ENCODE measurements at places on chromosomes 11 and 22.

DNA sequence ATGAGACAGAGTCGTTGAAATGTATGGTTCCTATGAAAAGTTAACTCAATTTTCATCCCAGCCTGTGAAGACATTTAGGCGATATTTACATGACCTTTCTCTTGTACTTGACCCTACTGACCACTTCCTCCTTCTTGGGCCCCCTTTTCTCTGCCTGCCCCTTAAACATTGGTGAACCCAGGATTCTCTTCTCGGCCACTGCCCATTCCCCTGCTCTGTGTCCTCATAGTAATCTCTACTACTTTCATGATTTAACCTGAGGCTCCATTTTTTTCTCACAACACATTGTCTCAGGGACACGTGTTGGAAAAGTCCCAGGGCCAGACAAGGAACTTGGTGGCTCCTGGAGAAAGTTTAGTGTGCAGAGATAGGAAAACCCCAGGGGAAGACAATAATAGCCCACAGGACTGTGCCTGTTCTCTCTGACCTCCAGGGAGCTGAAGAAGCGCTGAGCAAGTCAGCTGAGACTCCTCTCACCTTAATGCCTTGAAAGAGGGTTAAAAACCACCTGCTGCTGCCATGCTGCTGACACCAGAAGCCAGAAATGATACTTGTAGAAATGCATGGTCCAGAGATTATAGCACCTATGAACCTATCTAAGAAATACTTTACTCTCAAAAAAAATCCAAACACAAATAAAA, 42.5 kb upstream of the SPATA19 start:
- DNase-seq = no peak

DNA sequence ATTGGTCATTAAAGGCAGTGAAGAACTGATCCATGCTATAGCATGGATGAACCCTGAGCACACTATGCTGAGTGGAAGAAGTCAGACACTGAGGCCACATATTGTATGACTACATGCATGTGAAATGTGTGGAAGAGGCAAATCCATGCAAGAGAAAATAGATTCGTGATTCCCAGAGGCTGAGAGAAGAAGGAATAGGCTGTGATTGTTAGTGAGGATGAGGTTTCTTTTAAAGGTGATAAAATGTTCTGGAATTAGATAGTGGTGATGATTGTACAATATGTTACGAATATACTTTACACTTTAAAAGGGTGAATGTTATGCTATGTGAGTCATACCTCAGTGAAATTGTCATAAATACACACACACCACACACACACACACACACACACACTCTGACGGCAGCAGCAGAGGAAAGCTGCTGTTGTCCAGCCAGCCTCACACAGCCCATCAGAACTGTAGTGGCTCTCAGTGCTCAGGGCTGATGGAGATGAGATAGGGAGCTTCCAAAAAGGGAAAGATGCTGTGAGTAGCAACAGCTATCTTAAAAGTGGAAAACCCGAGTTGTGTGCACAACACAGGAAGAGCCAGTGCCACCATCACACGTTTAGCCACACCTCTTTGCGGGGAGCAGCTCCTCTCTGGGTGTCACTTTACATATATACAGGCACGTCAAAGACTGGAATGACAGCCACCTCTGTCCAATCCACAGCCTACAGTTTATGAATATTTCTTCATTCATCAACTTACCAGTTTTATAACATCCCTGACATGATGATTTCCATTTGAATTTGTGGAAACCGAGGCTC, 153.0 kb downstream of the SPATA19 start:
- DNase-seq = no peak

DNA sequence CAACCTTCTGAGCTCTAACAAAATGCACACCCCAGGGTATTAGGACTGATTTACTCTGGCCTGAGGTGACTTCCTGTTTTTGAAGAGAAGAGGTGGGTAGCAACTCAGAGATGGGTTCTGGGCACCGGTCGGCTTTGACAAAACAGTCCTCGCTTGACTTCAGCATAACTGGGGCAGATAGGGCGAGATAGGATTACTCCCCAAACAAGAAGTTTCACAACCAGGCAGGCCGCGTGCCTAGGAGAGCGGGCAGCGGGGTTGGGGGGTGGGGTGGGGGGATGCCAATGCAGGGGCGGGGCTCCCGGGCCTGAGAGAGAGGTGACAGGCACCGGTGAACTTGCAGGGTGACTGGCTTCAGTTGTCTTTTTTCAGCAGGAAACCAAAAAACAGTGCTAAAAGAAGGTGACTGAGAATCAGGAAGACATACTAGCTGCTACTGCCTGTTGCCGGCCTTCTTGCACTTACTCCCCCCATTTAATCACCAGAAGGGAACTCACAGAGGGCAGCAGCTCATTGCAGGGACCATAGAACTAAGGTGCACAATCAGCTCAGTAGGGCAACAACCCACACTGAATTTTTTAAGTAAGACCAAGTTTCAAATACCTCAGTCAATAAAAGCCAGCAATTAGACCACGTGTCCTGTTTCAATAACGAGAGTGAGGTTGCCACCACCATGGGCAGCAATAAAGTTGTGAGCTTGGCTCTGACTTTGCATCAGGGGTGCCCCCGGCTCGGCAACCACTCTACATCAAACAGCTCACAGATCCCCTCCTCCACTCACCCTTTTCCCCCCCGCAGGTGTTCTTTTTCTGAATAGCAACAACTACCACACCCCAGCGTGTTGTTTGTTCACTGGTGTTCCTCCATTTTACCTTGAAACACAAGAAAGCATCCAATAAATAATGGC, 37.2 kb upstream of the ETS1 start:
- DNase-seq = no peak

DNA sequence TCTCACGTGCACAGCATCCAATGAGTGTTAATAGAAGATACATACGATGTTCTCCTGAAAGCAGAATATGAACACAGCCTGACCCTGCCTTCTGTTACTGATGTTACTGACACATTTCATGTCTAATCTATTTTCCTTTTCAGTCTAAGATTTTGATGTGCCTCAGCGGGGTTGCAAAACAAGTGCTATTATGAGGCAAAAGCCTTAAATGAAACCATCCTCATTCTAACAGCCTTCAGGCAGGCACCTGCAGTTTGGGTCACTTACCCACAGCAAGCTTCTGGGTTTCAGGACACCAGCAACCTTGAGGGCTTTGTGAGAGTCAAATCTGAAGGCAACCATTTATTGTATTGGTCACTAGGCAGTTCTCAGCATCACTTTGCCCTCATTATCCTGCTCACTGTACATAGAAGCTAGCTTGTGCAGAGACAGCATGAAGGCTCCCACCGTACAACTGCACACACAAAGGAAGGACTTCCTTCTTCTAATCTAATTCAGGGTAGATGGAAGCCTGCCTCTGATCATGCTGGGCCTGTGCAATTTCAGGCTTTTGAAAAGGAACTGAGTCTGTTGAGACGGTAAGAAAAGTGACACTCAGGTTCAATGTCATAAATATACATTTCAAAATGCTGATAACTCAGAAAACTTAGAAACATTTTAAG, 183.2 kb upstream of the PITPNB start:
- DNase-seq = no peak

DNA sequence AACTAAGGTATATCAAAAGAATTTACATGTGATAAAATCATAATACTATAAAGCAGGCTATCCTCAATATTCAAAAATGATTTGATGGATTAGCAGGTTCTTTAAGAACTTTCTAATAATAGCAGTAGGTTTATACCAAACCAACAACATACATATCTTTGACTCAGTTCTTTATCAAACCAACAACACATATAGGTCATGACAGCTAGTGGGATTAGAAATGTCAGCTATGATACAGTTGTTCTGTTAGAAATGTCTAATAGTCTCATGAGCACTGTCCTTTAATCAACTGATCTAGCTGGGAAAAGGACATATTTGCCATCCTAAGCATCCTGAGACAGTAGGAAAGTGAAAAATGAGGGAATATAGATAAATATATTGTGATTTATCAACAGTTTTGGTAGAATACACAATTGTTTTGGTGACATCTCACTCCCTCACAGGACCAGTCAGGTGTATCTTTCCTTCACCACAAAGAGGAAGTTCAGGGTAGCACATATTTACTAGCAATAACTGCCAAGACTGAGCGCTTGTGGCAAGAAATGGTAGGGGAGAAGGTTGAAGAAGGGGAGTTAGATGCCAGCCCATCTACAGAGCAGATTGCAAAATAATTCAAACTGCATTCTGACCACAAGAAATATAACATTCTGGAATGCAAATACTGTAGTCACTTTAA, 90.8 kb upstream of the APOA1 start:
- DNase-seq = no peak

- DNase-seq = peak; percentile 35
Observed at GRCh38 chr11:3865388-3866193, 10.1 kb downstream of the STIM1 start.

DNA sequence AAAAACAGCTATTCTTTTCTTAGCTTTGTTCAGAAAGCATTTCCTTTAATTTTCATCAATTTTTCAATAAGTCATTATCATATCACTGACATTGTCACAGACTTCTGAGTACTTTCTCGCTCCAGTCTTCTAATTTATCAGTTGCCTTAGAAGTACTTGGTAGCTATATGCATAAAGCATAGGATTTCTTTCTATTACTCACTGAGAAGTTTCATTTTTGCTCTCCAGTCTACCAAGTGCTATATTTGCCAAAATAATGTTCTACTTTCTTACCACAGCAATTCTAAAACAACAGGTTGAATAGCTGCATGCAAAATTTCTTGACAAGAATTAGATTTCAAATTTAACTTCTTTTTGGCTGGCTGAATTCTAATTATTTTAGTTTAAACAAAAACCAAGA, 116.3 kb downstream of the STK33 start:
- DNase-seq = no peak

GRCh38 chr11:108148556-108148955, 27.2 kb downstream of the ACAT1 start:
- no peak for DNase-seq

- no peak for DNase-seq
Observed at GRCh38 chr11:80214413-80214812, 773.6 kb upstream of the TENM4 start.

GRCh38 chr11:68775951-68776388, 24.6 kb upstream of the TESMIN start:
- no peak for DNase-seq

GRCh38 chr11:47186076-47186699, at the start of gene PACSIN3:
PACSIN3 (minus strand) TSS chr11:47186434; CDS start chr11:47182727, 3,707 bp downstream.
- DNase-seq = no peak

GRCh38 chr11:62707277-62707861, at the start of the genes BSCL2 and GNG3:
BSCL2 (minus strand) TSS chr11:62707424; CDS start chr11:62707195, 229 bp downstream.
GNG3 (plus strand) TSS chr11:62707676; CDS start chr11:62708296, 620 bp downstream.
- DNase-seq = peak; percentile 43

GRCh38 chr11:119359365-119360214, 13.1 kb upstream of the MFRP start:
- no peak for DNase-seq

- DNase-seq = no peak
Observed at GRCh38 chr11:118115048-118115447, 28.3 kb upstream of the SMIM35 start.

GRCh38 chr22:46513908-46514550, 23.4 kb downstream of the CELSR1 start:
- DNase-seq = no peak

- DNase-seq = no peak
Observed at GRCh38 chr11:111944139-111944538, 7.0 kb downstream of the DIXDC1 start.

DNA sequence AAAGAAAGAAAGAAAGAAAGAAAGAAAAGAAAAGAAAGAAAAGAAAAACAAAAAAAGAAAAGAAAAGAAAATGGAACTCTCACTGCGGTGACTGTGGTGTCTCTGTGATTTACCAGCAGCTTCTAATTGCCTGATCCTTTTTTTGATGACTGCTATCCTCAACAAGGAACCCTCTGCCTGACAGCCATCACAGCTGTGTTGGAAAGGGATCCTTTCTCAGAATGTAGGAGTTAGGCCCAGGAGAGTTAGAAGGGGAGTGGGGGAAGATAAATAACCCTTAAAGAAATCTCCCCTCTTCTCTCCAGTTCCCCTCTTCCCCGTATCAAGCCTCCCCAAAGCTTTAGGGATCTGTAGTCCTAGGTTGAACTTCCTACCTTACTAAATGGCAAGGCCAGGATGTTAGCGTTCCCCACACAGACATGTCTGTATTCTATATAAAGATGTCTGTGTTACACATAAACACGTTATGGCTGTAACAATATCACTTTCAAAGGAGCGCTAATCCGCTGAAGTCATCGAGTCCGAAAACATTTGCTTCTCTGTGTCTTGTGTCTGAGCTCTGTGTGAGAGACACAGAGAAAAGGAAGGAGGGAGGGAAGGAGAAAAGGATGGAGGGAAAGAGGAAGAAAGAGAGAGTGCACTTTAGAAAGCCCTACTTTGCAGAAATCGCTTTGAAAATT, 26.8 kb upstream of the WT1 start:
- no peak for DNase-seq

GRCh38 chr22:32473388-32473952, 1.1 kb upstream of the FBXO7 start:
- DNase-seq = peak; percentile 23

DNA sequence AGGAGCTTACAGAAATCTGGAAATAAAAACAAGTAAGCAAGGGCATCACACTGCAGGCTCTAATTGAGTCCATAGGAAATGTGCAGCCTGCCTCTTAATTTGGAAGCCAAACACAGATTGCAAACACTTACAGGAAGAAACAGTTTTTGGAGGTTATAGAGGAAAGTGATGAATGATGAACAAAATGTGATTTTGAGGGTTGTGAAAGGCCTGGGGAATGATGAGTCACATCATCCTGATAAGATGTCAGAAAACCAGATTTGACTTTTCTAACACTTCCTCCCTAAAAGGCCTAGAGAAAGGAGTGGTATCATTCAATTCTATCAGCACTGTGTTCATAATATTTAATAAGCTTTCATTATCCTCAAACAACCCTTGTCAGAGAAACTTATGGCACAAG, 96.6 kb upstream of the POU2AF2 start:
- no peak for DNase-seq

GRCh38 chr11:111573821-111574249, 28.4 kb upstream of the SIK2 start:
- no peak for DNase-seq

DNA sequence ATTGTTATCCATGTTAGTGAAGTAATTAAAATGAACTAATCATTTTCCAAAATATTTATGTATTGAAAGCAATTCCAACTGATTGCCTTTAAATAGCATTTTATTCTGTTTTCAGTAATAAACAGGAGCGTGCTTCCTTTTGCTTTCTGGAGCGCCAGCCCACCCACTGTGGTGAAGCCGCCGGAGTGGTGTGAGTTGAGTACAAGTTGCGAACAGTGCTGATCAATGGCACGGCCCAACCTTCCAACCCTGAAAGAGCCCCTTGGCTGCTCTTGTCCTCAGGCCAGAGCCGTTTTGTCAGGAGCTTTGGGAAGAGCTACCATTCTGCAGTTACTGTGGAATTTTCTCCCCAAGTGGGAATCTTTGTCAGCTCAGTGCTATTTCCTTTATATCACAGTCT, 42.8 kb downstream of the NTM start:
- DNase-seq = no peak

DNA sequence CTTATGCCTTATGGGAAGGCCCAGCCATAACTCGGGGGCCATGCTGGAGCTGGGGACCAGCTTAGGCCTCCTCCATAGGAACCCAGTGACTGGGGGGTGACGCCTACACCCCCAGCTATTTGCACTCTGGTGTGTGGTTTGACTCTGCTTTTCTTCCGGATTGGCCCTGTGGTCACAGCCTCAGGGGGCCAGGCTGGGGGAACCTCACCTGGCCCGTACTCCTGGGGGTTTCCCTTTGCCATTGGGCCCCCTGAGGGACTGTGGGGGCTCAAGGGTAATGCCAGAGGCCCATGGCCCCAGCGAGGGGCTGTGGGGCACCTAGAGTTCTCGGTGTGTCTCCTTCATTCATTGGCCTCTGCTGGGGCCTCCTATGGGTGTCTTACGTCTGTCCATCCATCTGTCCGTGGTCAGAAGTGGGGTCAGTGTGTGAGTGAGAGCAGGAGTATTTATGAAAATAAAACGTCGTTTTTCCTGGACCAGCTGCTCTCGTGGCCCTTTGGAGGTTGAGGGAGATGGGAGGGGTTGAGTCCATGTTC, 6.3 kb upstream of the SH3BP1 start:
- no peak for DNase-seq

All from urinary bladder (tissue), 4 donors.